ENCODE measurements at places on chromosomes 11 and 22.

DNA sequence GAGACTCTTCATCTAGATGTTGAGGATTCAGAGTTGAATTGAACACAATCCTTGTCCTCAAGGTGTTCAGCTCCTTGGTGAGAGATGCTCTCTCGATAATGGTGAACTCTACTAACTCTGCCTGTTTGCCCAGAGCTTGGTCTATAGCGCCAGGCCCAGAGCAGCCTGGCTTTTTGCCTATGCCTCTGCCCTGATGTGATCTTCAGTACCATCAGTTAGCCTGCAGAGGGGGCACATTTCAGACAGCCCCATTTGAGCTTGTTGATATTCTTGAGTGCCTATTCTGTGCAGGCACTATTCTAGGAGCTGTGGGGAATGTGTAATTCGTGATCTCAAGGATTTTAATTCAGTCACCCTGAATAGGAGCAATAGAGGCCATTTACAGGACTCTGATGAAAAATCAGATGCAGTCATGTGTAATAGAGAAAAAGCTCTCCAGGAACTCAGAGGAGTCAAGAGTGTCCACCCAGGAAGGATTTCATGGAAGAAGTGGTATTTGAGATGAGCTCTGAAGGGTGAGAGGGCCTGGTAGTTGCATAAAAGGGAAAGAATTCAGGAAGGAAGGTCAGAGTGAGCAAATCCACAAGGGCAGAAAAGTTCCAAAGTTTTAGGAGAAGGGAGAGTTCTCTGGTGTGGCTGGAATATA lies 19.3 kb downstream of the GTPBP1 start:
- no peak for DNase-seq

DNA sequence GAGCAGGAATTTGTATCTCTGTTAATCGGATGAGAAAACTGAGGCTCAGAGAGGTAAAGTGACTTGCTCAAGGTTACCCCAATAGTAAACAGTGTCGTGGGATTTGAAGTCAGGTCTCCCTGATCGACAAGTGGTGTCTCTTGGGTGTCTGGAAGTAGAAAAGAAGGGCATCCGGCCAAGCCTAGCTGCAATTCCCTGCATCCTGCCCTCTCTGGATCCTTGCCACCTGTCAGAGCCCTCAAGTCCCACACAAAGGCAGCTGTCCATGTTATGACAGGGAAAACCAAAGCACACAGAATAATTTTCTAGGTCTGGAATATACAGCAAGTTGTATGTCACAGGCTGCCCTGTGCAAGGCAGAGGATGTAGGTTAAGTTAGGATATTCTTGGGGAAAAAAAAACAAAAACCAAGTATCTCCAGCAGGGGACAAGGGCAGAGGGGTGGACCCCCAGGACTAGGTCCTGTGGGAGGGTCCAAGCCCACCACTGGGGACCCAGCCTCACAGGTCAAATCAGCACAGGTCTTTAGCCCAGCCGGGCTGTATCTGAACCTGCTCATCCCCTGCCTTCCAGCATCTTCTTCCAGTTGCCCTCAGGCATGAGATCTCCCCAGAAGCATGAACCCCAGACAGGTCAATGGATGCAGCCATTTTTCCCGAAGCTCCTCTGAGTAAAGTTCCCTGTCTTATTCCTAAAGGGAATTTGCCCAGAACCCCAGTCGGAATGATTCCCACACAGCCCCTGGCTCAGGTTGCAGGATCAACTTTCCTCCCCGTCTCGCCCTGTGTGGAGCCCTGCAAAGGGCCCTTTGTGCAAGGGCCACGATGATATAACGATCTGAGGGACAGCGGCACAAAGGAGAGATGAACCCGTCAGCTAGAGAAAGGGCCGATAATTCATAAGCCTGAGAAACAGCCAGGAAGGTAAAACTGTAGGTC lies 15.0 kb downstream of the USH1C start:
- no peak for DNase-seq

- DNase-seq: no peak
Observed at GRCh38 chr11:111954154-111954553, 17.0 kb downstream of the DIXDC1 start.

- no peak for DNase-seq
Observed at GRCh38 chr11:125176866-125177265, 12.3 kb downstream of the PKNOX2 start.

- no peak for DNase-seq
Observed at GRCh38 chr11:72642043-72642883, 32.0 kb downstream of the PDE2A start.

GRCh38 chr22:49975543-49976389 lies 15.2 kb downstream of the PIM3 start:
- no peak for DNase-seq

DNA sequence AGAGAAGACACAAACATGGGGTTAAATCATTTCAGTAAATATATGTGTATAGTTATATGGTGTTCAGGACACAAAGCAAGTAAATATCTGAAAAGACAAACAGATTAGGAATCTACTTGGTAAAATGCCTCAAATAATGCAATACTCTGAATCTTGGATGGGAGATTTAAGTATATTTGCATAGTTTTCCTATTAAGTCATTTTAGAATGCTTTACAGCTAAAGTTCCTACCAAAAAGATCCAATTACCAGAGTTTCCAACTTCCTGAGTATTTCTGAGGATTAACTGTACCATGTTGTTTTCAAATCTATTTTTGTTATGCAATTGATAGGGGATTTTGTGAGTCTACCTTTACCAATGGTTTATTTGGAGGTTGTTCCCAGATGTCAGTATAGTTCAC lies 424.4 kb upstream of the CCDC179 start:
- no peak for DNase-seq

DNA sequence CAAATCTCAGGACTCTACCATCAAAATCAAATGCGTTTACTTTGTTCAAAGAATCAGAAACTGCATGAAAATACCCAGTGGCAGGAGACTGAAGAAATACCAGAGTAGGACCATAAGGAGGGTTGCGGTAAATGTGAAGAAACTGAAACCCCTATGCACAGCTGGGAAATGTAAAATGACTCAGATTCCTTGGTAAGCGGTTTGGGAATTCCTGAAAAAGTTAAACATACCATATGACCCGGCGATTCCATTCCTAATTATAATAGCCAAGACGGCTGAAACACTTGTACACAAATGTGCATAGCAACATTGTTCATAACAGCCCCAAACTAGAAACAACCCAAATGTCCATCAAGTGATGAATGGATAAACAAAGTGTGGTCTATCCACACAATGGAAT lies 114.1 kb upstream of the GRAMD1B start:
- no peak for DNase-seq

GRCh38 chr22:36625102-36625501 lies 78.5 kb downstream of the CACNG2 start:
- DNase-seq: no peak

DNA sequence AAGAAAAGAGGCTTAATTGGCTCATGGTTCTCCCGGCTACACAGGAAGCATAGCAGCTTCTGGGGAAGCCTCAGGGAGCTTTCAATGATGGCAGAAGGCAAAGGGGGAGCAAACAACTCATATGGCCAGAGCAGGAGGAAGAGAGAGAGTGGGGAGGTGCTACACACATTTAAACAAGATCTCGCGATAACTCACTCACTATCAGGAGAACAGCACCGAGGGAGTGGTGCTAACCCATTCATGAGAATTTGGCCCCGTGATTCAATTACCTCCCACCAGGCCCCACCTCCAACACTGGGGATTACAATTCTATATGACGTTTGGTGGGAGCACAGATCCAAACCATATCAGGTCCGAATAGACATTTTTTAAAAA lies 41.7 kb upstream of the APLNR start:
- DNase-seq: no peak

- DNase-seq: no peak
Observed at GRCh38 chr11:8403310-8403709, 139.6 kb upstream of the LMO1 start.

- no peak for DNase-seq
Observed at GRCh38 chr11:12927221-12927620, 81.9 kb upstream of the RASSF10 start.

GRCh38 chr11:119344291-119345010 lies 2.1 kb downstream of the MFRP start:
- no peak for DNase-seq

DNA sequence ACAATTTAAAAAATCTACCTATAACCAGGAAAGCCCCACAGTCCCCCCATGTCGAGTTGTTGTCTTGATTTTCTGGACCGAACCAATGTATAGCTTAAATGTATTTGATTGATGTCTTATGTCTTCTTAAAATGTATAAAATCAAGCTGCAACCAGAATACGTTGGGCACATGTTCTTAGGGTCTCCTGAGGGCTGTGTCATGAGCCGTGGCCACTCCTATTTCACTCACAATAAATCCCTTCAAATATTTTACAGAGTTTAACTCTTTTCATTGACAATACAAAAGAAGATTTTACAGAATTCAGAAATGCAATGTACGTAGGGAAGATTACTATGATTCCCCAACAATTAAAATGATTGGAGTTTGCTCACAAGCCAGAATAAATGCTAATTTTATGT lies 428.7 kb upstream of the RAG2 start:
- no peak for DNase-seq

- DNase-seq: no peak
Observed at GRCh38 chr11:105110688-105111030, 28.9 kb downstream of the CARD18 start.

DNA sequence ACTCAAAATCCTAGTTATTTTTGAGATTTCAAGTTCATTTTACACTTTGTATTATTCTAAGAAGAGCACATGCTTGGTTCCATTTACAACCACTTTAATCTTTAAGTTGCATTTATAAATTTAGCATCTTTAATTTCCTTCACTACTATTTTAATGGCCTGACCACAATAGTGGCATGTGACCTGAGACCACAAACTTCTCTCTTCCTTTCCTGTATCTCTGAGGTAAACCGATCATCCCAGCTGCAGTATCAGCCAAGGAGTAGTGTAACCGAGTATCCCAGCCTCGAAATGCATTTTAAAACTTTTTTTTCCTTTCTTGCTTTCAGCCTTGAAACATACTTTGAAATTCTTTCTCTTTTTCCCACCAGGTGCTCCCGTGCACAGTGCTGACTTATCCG lies 28.7 kb upstream of the CBX6 start:
- DNase-seq: no peak

DNA sequence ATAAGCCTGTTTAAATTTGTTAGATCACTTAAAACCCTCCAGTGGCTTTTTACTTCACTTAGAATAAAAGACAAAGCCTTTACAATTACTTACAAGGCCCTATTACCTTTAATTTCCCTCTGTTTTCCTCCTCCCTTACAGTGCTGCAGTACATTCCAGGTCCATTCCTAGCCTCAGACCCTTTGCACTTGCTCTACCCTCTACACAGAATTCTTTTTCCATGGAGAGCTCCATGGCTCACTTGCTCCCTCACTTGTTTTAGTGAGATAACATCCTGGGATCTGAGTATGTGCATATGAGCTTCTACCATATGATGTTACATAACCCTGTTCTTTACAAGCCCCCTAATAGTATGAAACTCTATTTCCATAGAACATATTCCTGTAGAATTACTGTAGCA lies 24.4 kb downstream of the ZNF214 start:
- no peak for DNase-seq

DNA sequence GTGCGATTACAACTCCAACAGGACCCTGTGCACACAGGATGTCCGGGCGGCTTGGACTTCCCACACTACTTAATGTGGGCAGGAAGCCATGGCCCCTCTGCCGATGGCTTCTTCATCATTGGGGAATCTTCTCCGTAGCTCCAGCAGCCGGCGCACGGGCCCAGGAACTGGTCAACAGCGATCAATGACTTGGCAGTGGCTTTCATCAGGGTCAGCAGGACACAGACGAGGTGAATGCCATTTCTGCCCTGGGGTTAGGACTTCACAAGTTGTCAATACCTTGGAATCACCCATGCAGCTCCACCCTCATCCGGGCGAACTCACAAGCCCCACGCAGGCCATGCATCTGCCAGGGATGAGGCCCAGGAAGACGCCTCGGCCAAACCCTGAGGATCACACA lies 645.7 kb downstream of the BRD1 start:
- DNase-seq: no peak

DNA sequence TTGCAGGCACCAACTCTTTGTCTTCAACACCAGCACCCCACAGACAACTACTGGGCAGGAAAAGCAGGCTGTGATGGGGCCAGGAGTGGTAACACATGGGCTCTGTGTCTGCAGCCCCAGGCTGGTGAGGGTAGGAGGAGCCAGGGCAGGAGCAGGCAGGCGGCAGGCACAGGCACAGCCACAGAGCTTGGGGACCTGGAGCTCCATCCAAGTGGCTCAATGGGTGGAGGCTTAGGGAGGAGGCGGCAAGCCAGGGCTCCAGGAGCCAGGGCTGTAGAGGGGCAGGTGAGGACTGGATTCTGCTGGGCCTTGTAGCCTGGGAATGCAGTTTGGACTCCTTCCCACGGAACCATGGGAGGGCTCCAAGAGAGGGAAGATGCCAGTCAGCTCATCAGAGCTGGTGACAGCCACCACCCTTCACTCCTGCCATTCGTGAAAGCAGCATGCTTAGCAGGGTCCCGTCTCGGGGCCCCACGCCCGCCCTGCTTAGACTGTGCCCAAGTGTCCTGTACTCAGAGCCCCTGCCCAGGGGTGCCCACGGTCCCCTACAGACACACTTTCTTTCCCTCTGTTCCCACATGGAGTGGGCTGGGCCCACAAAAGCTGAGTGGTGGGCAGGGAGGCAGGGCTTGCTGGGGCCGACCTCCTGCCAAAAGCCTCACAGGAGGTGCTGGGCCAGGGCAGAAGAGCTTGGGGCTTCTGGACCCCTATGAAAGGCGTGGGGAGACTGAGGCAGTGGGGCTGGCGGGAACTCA lies 12.4 kb downstream of the TTC38 start:
- DNase-seq: no peak

DNA sequence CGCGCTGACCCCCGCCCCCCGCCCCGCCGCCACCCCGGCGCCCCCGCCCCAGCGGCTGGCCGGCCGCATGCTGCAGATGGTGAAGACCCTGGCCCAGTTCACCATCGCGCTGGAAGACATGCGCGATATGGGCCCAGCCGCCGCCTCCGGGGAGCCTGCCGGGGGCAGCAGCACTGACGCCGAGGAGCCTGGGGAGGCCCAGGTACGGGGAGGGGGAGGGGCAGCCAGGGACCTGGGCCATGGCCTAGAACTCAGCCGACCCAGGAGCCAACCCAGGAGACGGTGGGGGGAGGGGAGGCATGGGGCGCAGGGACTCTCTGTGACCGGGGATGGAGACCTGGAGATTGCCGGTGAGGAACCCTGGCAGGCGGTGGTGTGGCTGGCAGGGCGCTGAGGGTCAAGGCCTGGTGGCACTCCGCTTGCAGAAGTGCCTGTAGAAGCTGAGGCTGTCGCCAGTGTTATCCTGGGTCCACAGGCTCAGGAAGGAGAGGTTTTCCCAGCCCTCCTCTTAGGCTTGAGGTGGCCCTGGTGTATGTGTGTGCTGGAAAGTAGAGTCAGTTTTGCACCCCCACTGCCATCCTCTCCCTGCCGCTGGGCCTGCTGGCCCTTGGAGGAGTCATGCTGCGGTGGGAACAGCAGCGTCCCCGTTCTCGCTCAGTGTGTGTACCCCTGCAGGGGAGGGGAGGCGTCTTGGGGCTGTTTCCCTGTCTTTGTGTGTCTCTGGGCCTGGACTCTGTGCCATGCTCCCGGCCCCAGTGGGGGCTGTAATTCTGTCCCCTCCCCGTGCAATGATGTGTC lies 32.9 kb upstream of the RELT start:
- no peak for DNase-seq

- no peak for DNase-seq
Observed at GRCh38 chr22:45438336-45438735, 24.8 kb downstream of the RIBC2 start.

GRCh38 chr11:62125881-62126280 lies 2.1 kb downstream of the INCENP start:
- DNase-seq: no peak

GRCh38 chr22:39949964-39950737 lies 10.0 kb upstream of the TMA7B start:
- no peak for DNase-seq
